ENCODE measurements at places on chromosomes 4 and X.

DNA sequence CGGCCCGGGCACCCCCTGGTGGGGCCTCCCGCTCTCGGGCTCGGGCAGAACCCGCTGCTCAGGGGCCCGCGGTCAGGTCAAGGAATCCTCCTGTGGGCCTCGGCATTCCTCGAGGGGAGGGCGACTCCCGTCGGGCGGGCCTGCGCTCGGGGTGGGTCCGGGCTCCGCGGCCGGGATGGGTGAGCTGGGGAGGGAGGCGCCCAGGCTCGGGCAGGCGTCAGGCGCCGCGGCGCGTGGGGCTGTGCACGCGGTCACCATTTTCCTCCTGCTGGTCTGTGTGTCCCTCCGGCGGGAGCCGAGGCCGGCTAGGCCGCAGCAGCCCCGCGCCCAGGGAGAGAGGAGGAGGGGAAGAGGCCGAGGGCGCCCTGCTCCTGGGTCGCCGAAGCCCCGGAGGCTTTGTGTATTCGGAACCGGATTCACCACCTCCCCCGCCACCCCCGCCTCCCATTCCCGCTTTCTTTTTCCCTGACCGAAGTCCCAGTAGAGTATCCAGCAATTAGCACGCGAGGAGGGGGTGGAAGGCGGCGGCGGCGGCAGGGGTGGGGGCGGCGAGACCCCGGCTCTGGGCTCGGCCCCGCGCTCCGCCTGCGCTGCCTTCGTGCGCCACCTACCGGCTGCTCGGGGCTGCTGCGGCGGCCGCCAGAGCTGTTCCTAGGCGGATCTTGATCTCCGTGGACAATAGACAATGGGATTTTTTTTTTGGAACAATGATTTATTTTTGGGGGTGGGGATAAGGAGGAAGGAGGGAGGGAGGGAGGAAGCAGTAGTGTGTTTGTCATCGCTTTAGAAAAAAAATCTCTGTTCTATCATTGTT is 99.0 kb upstream of the MAML3 start:
- no peak for DNase-seq

DNA sequence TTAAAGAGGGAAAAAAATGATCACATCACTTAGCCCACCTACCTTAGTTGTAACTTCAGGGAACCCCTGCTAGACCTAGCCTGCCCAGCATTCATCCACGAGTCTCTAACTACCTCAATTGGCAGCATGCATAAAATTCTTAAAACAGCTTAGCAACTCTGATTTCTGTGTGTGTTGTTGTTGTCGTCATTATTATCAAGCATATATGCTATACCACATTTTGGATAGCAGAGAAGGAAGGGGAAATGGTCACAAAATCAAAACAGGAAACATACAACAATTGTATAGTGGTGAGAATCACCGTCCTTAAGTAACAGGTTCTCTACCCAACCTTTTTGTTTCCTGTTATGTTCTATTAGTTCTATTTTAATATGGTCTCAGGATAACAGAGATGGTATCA is 2.7 kb upstream of the ACOT9 start:
- DNase-seq: no peak

- DNase-seq: no peak
Observed at GRCh38 chrX:10892621-10893225, 218.4 kb upstream of the HCCS start.

GRCh38 chrX:118864063-118864635 is 40.5 kb downstream of the ZCCHC12 start:
- no peak for DNase-seq

DNA sequence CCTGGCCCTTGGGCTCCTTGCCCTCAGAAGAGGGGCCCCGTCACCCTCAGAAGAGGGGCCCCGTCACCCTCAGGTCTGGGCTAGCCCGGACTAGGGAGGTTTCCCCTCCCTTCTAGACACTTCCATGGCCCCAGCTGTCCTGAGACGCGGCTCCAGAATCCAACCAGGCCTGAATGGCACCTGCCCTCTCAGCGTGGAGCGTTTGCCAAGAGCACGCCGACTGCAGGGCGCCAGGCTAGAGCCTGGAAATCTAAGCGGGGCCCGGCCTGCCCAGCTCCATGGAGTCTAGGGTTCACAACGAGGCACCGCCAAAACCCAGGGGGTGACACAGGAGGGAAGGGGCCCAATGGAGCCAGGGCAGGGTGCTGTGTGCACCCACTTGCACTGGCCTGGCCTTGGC is 7.8 kb upstream of the ATP2B3 start:
- no peak for DNase-seq

- no peak for DNase-seq
Observed at GRCh38 chr4:80073473-80074008, 512 bp upstream of the ANTXR2 start.

DNA sequence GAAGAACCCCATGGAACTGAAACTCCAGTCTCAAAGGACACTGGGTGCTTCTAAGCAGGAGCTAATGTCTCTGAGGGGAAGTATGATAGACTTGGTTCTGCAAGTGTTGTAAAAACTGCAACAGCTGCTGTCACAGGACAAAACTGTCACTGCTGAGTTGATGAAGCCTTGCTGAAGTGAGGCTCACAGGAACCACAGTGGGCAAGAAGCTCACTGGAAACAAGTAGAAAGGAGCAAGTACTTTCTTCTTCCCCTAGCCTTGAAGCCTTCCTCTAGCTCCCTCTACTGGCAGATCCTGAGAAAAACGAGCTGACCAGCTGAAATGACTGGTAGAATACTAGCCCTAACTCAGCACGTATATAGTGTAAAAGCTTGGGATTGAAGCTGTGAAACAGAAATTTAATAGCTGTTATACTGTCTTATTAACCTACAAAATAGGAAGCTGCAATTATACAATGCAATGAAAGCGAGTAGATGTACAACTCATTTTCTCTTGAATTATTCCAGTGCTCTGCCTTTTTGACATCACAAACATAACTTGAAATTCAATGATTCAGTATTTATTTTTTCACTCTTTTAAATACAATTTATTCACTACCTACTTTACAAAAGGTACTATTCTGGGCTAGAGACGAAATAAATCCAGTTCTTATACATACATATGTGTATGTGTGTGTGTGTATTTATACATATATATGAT is 91.4 kb downstream of the GABRB1 start:
- DNase-seq: peak; percentile 16

DNA sequence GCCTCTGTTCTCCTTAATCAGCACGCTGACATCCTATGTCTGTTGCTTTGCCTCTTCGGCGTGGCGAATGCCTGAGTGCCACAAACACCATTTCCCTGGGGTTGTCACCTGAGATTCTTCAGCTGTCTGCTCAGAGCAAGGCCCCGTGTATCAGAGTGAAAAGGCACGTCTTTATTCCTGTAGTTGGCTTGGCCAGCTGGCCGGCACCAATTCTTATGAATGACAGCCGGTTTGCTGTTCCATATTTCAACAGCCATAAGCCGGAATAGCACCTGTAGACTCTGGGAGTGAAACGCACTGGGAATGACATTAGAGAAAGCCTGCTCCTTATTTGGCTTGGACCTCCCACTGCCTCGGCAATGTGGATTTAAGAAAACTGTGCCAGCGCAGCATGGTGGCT is 89.3 kb downstream of the MGST2 start:
- DNase-seq: no peak

GRCh38 chr4:188911199-188911598 is 772.0 kb downstream of the TRIML1 start:
- DNase-seq: no peak

GRCh38 chr4:82360298-82361177 is 13.3 kb downstream of the HNRNPD start:
- DNase-seq: no peak

DNA sequence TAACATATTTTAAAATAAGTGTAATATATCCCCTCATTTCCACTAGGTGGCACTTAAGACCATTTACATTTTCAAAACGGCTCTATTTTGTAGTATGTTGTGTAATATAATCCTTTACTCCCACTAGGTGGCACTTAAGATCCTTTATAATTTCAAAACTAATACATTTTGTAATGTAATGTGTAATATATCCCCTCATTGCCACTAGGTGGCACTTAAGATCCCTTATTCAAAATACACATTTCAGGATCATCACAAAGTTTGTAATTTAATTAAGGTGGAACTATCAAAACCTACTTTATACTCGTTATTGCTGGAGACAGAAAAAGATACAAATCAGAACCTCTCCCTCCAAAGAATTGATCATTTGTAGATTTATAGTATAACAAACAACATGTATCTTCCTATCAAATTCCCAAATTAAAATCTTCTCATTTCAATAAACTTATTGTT is 132.5 kb downstream of the ARHGAP6 start:
- DNase-seq: peak; percentile 16

- no peak for DNase-seq
Observed at GRCh38 chr4:70676554-70677090, 10.3 kb upstream of the JCHAIN start.
